ENCODE measurements at places on chromosomes 3 and 15. TPM values are rescaled to one million over a fixed set of nuclear protein-coding genes. Genes with fewer than 3 reads are reported as not detected.

Gene FRMD4B
- 40.9 TPM for total RNA-seq

- no peak overlapping the region for H3K27ac ChIP-seq
- no peaks in the 10 kb centered on the region for H3K36me3 ChIP-seq
- no peak overlapping the region for H3K4me3 ChIP-seq
- H3K4me1 ChIP-seq: peaks cover 8% of the 10 kb centered on the region
Measured at GRCh38 chr3:24490151-24490550, 4.5 kb downstream of the THRB start.

Gene CCDC39
- total RNA-seq: 6.2 TPM

Gene SOX2
- total RNA-seq: 104 TPM

Gene TRIM42
- total RNA-seq: not detected

Gene ROBO2
- total RNA-seq: 75.0 TPM

DNA sequence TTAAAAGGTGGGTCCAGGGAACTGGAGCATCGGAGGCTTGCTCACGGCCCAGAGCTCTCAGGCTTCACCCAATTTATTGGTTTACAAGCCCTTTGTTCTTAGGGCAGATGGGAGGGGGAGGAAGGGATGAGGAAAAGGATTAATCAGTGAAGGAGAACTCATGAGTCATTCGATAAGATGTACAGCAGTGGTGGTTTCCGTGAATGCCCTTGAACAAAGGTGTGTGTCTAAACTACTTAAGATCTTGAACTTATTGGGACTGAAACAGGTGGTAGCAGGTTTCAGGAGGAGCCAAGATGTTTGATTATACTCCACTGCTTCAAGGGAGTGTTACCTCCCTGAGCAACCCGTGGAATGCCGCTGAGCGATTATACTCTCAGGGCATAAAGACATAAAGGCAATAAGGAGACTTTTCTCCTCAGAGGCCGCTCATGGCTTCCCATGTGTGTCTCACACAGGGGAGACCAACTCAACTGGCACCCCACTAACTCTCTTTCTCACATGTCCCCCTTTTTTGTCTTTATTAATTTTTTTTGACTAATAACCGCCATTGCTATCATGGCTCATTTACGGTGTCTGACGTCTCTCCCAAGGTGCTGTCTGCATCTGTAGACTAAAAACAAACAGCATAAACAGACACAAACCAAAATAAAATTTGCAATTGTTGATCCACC lies 17.3 kb upstream of the SLC28A2 start:
- no peak overlapping the region for H3K4me3 ChIP-seq
- no peaks in the 10 kb centered on the region for H3K4me1 ChIP-seq
- no peaks in the 10 kb centered on the region for H3K27me3 ChIP-seq
- no peaks in the 10 kb centered on the region for H3K36me3 ChIP-seq
- DNase-seq: no peak
- no peak overlapping the region for H3K27ac ChIP-seq

Gene CCK
- total RNA-seq: 5.1 TPM

DNA sequence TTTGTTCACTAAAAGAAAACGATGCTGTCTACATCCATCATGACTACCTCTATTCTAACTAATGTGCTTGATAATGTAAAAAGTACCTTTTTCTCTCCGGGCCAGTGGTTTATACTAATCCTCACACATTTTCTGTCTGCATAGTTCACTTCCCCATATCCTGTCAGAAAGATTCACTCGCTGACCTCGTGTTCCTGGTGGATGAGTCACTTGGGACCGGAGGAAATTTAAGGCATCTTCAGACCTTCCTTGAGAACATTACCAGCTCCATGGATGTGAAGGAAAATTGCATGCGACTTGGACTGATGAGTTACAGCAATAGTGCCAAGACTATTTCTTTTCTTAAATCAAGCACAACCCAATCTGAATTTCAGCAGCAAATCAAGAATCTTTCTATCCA lies 33.8 kb downstream of the COL6A5 start:
- DNase-seq: no peak
- H3K27ac ChIP-seq: no peak overlapping the region
- H3K36me3 ChIP-seq: no peaks in the 10 kb centered on the region
- H3K4me3 ChIP-seq: no peak overlapping the region
- no peaks in the 10 kb centered on the region for H3K27me3 ChIP-seq
- no peaks in the 10 kb centered on the region for H3K4me1 ChIP-seq

Gene VIPR1
- 1.4 TPM for total RNA-seq

GRCh38 chr15:27327467-27328025 lies 356.6 kb downstream of the GABRG3 start:
- H3K27ac ChIP-seq: no peak overlapping the region
- H3K27me3 ChIP-seq: no peaks in the 10 kb centered on the region
- no peak overlapping the region for H3K4me3 ChIP-seq
- H3K4me1 ChIP-seq: peaks cover 14% of the 10 kb centered on the region

Gene USP13
- total RNA-seq: 14.4 TPM

DNA sequence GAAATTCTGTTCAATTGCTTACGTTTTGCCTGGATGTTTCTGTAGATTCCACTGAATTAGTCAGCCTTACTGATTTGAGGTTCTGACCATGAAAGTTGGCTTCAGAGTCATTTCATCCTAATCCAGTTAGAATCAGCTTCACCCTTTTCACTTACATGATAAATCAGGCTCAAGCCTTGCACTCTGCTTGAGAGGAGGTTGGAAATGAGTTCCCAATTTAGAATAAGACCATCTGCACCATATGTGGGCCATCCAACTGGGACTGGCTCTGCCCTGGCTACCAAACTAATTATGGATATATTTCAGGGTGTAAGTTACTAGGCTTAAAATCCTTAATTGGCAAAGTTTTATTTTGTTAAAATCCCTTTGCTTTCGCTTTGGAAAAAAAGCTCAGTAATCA lies 255.7 kb downstream of the CHL1 start:
- no peaks in the 10 kb centered on the region for H3K36me3 ChIP-seq
- no peak overlapping the region for H3K27ac ChIP-seq
- no peaks in the 10 kb centered on the region for H3K4me1 ChIP-seq
- no peak for DNase-seq
- H3K4me3 ChIP-seq: no peak overlapping the region

Gene GOLGA8T
- 0.83 TPM for total RNA-seq

GRCh38 chr3:32626631-32627030 lies 56.0 kb upstream of the DYNC1LI1 start:
- H3K4me1 ChIP-seq: no peaks in the 10 kb centered on the region
- no peaks in the 10 kb centered on the region for H3K36me3 ChIP-seq
- H3K4me3 ChIP-seq: no peak overlapping the region
- DNase-seq: no peak
- no peak overlapping the region for H3K27ac ChIP-seq

DNA sequence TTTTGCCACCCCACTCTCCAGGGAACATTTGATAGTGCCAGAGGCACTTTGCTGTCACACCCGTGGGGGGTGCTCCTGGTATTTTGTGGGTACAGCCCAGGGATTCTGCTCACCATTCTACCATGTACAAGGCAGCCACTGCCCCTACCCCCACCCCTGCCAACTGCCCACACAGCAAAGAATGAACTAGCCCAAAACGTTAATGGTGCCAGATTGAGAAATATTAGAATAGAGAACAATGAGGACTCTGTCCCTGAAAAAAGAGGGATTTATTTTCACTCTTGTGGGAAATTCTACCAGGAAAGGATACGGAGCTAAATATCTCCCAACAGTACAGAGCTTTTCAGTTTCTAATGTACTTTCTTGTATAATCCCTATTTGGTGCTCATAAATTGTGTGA lies 154.5 kb upstream of the SUCLG2 start:
- H3K36me3 ChIP-seq: no peaks in the 10 kb centered on the region
- no peaks in the 10 kb centered on the region for H3K27me3 ChIP-seq
- no peak overlapping the region for H3K4me3 ChIP-seq
- H3K27ac ChIP-seq: no peak overlapping the region
- DNase-seq: no peak

Gene LINGO1
- total RNA-seq: 13.7 TPM

DNA sequence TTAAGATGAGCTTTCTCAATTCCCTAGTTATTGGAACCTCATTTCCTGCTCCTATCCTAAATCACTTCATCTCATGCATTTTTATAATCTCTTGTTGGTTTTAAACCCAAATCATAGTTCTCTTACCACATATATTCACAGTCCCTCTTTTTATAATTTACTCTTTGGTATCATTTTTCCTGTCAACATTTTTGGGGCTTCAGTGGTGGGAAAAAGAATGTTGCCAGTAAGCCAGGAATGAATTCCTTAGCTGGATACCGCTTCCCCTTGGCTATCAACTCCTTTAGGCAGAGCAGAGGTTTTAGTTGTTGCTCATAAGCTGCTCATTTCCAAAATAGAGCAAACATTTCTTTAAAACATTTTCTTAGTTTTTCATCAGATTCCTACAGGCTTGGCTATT lies 112.3 kb downstream of the GALK2 start:
- no peak overlapping the region for H3K4me3 ChIP-seq
- no peaks in the 10 kb centered on the region for H3K36me3 ChIP-seq
- DNase-seq: no peak
- H3K27ac ChIP-seq: no peak overlapping the region
- no peaks in the 10 kb centered on the region for H3K27me3 ChIP-seq

- no peak for DNase-seq
- H3K27me3 ChIP-seq: no peaks in the 10 kb centered on the region
- H3K36me3 ChIP-seq: no peaks in the 10 kb centered on the region
- no peaks in the 10 kb centered on the region for H3K4me1 ChIP-seq
- no peak overlapping the region for H3K27ac ChIP-seq
Measured at GRCh38 chr3:183212565-183212964, 40.5 kb upstream of the B3GNT5 start.

Gene CDAN1
- total RNA-seq: 9.9 TPM

- H3K4me3 ChIP-seq: no peak overlapping the region
- H3K27me3 ChIP-seq: no peaks in the 10 kb centered on the region
- no peaks in the 10 kb centered on the region for H3K36me3 ChIP-seq
- H3K4me1 ChIP-seq: peaks cover 5% of the 10 kb centered on the region
- no peak for DNase-seq
Measured at GRCh38 chr15:62250978-62251377, 85.9 kb upstream of the C2CD4B start.

Gene PARP3
- total RNA-seq: 5.9 TPM

Gene PLCB2
- 7.6 TPM for total RNA-seq

DNA sequence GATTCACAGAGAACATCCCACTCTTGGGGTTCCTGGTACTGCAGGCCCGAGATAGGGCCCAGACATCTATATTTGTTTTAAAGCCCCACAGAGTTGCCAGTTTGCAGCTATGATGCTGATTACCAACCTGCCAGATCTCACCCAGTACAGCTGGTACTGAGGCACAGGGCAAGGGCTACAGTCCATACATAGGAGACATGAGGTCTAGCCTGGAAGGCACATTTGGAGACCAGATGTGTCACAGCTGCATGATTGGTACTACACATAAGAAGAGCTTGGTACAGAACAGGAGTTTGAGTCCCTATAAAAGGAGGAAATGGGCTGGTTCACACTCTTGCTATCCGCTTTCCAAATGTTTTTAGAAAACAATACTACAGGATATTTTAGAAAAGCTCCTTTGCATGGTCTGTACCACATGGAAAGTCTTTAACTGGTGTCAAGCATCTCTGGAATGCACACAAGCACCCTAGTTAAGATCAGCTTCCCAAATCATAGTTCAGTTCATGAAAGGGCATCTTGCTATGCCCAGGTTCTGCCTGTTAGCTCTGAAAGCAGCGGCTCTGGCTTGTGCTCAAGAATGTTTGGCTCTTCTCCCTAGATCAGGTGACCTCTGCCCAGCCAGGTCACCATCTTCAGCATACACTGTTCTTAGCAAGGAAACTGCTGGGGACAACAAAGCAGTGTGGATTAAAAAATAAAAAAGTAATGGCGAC lies 20.6 kb downstream of the MTMR14 start:
- H3K36me3 ChIP-seq: peaks cover 58% of the 10 kb centered on the region
- no peaks in the 10 kb centered on the region for H3K4me1 ChIP-seq
- H3K27me3 ChIP-seq: no peaks in the 10 kb centered on the region

DNA sequence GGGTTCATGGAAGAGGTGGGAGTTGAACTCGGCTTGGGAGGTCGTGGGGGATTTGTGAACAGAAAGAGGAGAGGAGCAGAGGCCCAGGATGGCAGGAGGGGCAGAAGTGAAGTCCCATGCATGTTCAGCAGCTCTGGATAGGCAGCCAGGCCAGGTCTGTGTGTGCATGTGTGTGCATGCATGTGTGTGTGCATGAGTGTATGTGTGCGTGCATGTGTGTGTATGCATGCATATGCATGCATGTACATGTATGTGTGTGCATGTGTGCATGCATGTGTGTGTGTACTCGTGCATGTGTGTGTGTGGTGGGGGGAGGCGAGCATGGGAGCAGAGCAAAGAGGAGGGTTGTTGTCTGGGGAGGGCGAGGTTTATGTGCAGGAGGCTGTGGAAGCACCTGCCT lies 178.4 kb downstream of the RPLP1 start:
- H3K36me3 ChIP-seq: no peaks in the 10 kb centered on the region
- no peak for DNase-seq
- no peak overlapping the region for H3K27ac ChIP-seq
- H3K27me3 ChIP-seq: no peaks in the 10 kb centered on the region

GRCh38 chr3:139472380-139473010 lies 3.8 kb downstream of the RBP2 start:
- no peak overlapping the region for H3K4me3 ChIP-seq
- no peak for DNase-seq
- H3K4me1 ChIP-seq: no peaks in the 10 kb centered on the region
- no peak overlapping the region for H3K27ac ChIP-seq
- no peaks in the 10 kb centered on the region for H3K36me3 ChIP-seq

DNA sequence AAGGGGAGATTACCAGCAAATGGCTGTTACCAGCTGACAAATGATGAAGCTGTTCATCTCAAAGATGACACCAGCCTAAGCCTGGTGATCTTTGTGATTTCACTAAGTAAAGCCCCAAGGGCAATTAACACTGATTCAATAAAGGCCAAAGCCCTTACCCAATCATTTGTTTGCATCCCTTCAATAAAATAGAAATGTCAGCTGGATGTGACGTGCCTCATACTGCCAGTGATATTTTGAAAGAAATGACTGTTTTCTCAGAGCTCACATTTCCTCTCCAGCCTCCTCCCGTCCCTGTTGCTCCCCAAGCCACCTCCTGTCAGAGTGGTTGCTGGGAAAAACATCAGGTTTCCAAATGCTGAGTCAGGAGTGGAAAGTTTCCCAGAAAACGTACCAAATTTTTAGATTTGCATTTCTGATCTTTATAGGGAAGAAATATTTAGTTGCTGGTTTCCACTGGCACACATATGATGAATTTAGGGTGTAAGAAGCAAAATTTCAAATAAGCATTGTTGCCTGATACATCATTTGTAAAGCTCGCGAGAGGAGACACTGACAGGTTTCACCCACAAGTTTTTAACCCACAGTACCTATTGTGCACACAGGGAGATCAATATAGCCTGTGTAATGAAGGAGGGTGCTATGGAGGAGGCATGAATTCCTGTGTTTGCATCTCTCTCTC lies 21.0 kb downstream of the C2CD4A start:
- H3K4me3 ChIP-seq: no peak overlapping the region
- H3K36me3 ChIP-seq: no peaks in the 10 kb centered on the region
- no peaks in the 10 kb centered on the region for H3K27me3 ChIP-seq
- peak; percentile 27 for DNase-seq

Gene ROPN1B
- 2.4 TPM for total RNA-seq

DNA sequence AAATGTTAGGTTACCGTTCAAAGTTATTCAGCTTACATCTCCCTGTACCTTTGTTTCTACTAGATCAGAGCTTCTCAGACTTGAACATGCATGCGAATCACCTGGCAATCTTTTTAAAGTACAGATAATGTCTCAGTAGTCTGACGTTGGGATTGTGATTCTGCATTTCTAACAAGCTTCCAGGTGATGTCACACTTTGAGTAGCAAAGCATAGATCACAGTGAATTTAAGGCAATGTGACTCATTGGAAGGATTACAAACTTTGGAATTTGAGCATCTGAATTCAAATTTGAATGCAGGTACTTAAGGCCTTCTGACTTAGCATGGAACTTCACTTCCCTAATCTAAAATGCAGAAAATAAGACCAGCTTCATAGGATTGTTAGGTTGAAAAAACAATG lies 10.8 kb upstream of the ZMAT3 start:
- no peak overlapping the region for H3K27ac ChIP-seq
- H3K27me3 ChIP-seq: no peaks in the 10 kb centered on the region
- no peak overlapping the region for H3K4me3 ChIP-seq
- no peak for DNase-seq
- H3K4me1 ChIP-seq: no peaks in the 10 kb centered on the region
